NCI-H226 (cell line): ENCODE measurements at places on chromosomes 2 and 18.
A peak's percentile ranks its signal among the peaks of the same experiment; 100 is the strongest.

GRCh38 chr2:202758604-202759003 lies 113.0 kb downstream of the ICA1L start:
- no peak for DNase-seq

GRCh38 chr2:229784791-229785190 lies 70.4 kb upstream of the DNER start:
- DNase-seq: no peak

DNA sequence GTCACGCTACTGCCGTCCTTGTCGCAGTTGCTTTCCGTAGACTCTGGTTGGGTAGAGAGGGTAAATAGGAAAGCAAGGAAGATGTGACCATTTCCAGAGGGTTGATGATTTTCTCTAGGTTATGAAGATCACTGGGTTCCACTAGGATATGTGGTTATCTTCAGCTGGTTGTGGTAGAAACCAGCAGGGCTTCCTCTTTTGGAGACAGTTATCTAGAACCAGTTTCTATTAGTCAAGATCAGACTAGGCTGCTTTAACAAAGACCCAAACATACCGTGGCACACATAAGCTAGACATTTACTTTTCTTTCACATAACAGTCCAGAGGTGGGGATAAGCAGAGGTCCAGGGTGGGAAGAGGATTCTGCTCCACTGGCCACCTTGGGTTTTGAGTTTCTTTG lies 59.6 kb downstream of the FASTKD2 start:
- DNase-seq: no peak

DNA sequence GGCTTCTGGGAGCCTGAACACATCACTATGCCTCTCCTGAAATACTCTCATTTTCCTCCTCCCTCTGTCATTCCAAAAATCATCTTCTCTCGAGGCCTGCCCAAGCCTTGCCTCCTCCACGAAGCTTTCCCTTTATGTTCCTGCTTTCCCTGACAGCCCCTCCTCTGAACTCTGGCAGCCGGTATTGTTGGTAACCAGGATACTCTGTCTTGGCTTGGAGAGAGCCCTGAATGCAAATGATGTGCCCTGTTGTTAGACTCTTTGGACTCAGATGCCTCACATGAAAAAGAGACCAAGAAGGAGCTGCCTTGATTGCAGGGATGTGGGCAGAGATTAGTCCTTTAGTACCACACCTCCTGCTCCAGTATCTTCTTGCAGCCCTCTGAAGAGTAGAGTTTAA lies 138.5 kb upstream of the DLX2 start:
- DNase-seq: no peak

GRCh38 chr2:26580151-26580550 lies 61.0 kb downstream of the CIB4 start:
- no peak for DNase-seq

GRCh38 chr2:113278742-113279139 lies at the start of gene PAX8:
PAX8 (minus strand) TSS chr2:113278921; CDS start chr2:113278394, 527 bp downstream.
- DNase-seq: no peak

GRCh38 chr2:239762106-239762505 lies 263.0 kb downstream of the NDUFA10 start:
- no peak for DNase-seq

DNA sequence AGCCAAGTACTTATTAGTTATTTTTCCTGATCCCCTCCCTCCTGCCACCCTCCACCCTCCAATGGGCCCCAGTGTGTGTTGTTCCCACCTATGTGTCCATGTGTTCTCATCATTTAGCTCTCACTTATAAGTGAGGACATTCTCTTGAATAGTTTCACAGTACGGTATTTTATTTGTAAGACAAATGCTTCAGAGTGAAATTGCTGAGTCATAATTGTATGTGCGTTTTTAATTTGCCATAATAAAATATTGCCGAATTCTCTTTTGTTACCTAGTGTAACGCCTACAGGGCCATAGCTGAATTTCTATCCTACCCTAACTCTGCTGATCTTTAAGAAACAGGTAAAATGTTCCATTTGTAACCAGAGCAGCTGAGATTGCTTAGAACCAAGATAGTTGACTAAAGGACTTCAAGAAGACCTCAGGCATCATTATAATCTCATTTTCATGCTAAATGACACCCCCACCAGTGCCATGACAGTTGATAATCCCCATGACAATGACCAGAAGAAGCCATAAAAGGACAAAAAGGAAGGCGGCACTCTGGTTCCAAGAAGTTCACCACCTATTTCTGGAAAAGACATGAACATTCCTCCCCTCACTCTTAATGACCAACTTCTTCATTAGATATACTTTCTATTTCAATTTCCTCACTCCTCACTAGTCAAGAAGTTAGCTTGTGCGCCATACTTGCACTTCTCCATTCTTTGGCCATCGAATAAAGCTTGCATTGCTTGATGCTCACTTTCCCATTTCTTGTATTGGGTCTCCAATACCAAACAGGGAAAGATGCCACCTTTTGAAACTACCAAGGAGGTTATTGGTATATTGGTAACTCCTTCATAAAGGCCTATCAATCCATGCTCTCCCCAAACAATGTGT lies 18.4 kb downstream of the SCN9A start:
- no peak for DNase-seq

- no peak for DNase-seq
Measured at GRCh38 chr2:168091986-168092385, 155.4 kb downstream of the STK39 start.

GRCh38 chr18:75773618-75774017 lies 346.1 kb upstream of the SMIM21 start:
- DNase-seq: no peak

GRCh38 chr2:18771212-18771611 lies 181.8 kb upstream of the NT5C1B start:
- DNase-seq: peak; percentile 55
